Stimulated activated CD8-positive, alpha-beta memory T cell treated with anti-CD3 and anti-CD28 coated beads, Interleukin-4, amount 100 ng/mL, for 1 hour (primary cell): ENCODE measurements at places on chromosomes 6 and 20.

GRCh38 chr6:105179244-105180065, at the start of gene POPDC3:
Gene POPDC3 (minus strand): TSS chr6:105180014. CDS start chr6:105161909, 18,105 bp downstream.
- DNase-seq: no peak

- no peak for DNase-seq
Observed at GRCh38 chr20:61753987-61754956, 311.4 kb downstream of the TAF4 start.

DNA sequence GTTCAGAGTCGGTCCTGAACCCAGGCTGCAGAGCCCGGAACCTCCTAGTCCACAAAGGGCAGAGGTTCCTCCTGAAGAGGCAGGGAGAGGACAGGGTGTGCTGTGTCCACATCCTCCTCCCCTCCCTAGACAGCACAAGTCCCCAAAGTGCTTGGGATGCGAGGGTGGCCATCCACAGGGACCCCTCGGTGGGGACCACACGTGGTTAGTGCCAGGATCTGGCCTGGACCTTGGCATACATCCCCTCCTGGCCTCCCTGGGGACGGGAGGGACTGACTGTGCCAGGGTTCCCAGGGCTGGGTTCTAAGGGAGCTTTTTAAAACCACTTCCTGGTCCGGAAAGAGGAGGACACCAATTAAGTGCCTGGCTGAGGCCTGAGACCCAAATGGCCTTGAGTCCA, 63.2 kb downstream of the CTCFL start:
- DNase-seq: no peak

DNA sequence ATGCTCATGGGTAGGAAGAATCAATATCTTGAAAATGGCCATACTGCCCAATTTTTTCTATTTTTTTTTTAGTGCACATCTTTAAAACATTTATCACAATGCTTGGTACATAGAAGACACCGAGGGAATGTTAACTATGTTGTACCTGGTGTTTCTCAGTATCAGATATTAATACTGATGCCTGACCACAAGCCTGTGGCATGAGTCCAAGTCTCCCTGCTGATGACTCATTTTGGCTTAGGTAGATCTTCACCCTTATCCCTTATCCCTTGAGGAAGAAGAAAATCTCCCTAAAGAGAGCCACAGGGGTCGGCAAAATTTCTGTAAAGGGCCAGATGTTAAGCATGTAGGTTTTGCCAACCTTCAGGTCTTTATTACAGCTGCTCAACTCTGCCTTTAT, 14.5 kb downstream of the CD109 start:
- DNase-seq: no peak

DNA sequence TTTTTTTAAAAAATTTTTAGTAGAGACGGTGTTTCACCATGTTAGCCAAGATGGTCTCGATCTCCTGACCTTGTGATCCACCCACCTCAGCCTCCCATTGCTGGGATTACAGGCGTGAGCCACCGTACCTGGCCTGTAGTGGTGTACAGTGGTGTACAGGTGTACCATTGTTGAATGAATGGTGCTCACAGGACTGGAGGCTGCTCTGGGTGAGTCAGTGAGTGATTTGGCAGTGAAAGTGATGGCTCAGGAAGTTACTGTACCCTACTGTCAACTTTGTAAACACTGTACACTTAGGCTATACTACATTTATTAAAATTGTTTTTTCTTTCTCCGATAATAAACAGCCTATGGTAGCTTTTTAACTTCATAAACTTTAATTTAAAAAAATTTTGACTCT, 122.8 kb upstream of the EEF1E1 start:
- no peak for DNase-seq

DNA sequence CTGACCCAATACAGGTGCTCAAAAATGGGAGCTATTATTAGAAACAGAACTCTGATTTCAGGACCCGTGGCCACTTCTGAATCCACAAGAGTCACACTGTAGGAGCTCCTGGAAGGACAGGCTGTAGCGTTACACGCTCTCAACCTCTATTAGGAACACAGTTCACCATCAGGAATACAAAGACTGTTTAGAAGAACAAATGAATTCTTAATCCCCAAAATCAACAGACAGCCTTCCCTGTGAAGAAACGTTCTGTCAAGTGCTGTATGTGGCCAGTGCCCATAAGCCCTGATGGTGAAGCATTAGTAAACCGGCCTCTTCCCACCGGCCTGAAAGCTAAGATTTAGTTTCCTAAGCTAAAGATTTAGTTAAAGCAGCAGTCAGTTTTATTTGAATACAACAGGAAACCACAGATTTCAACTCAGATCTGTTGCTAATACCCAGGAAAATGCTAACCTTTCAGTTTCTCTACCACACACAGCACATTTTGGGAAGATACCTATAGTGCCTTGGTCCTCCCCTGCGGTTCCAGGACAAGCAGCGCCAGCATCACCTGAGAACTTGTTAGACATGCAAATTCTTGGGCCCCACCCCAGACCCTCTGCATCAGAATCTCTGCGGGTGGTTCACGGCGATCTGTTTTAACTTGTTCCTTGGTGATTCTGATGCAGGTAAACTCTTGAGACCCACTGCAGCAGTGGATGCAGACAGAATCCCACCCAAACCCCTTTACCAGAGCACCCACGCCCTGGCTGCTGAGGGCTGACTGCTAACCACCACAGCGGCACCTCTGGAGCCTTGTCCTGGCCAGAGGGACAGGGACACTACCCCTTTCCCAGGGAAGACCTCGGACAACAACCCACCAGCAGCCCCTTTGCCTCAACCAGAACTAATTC, 33.4 kb downstream of the MTRES1 start:
- DNase-seq: no peak
